Thoracic aorta (tissue), 2 donors: ENCODE measurements at places on chromosomes 3 and 15. TPM values are rescaled to one million over a fixed set of nuclear protein-coding genes. Genes with fewer than 3 reads are reported as not detected.

Gene MAP6D1
- total RNA-seq, result 9.5 TPM

GRCh38 chr3:176904506-176904905, 292.8 kb downstream of the TBL1XR1 start:
- no peak for DNase-seq

Gene GRAMD2A
- total RNA-seq, result not detected

DNA sequence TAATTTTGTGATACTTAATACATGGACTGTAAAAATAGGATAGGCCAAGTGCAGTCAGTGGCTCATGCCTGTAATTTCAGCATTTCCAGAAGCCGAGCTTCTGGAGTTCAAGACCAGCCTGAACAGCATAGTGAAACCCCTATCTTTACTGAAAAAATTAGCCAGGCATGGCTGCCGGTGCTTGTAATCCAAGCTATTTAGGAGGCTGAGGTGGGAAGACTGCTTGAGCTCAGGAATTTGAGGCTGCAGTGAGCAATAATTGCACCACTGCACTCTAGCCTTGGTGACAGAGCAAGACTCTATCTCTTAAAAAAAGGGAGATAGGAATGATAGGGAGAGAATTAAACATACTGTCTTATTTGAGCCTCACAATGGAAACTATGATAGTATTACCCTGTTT, 51.0 kb downstream of the GMPS start:
- DNase-seq, result no peak

GRCh38 chr3:123124971-123125370, 58.1 kb downstream of the PDIA5 start:
- DNase-seq, result no peak
